ENCODE measurements at places on chromosomes 2 and 18. TPM values are rescaled to one million over a fixed set of nuclear protein-coding genes. Genes with fewer than 3 reads are reported as not detected.

The CLEC4F gene
- 0.27 TPM for total RNA-seq

The ABCB11 gene
- 0.05 TPM for total RNA-seq

The SH3BP4 gene
- total RNA-seq = 0.12 TPM

The AGXT gene
- not detected for total RNA-seq

The DPP10 gene
- not detected for total RNA-seq

Measured in T-helper 1 cell treated with Interleukin-12 subunit alpha and Interleukin-12 subunit beta and Interleukin-4 antibody, amounts not matched to agents 30 ng/mL and 1 ng/mL, for 36 hours (primary cell).